ENCODE measurements at places on chromosomes 13 and 19.

DNA sequence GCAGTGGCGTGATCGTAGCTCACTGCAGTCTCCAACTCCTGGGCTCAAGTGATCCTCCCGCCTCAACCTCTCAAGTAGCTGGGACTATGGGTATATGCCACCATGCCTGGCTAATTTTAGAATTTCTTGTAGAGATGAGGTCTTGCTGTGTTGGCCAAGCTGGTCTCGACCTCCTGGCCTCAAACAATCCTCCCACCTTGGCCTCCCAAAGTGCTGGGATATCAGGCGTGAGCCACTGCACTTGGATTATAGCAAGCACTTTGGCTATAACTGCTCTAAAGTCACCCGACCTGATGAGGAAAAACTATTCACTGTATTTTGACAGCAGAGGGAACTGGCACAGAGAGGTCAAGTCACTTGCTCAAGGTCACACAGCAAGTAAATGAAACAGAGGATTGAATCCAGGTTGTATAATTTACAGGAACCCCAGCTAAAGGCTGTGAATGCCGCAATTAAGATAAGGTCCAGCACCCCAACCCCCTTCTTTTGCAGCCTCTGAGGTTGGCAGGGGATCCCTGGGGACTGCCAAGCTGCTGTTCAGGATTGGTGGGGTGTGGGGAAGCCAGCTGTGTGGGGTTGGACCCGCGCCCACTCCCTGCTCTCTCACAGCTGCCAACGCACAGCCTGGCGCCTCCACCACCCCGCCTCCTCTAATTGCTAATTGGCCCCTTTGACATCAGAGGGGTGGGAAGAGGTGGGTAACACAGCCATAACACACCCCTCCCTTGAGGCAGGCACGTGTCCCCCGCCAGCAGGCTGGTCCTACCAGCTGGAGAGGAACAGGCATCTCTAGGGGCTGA, 6.0 kb downstream of the TMIGD2 start:
- no peak for DNase-seq

DNA sequence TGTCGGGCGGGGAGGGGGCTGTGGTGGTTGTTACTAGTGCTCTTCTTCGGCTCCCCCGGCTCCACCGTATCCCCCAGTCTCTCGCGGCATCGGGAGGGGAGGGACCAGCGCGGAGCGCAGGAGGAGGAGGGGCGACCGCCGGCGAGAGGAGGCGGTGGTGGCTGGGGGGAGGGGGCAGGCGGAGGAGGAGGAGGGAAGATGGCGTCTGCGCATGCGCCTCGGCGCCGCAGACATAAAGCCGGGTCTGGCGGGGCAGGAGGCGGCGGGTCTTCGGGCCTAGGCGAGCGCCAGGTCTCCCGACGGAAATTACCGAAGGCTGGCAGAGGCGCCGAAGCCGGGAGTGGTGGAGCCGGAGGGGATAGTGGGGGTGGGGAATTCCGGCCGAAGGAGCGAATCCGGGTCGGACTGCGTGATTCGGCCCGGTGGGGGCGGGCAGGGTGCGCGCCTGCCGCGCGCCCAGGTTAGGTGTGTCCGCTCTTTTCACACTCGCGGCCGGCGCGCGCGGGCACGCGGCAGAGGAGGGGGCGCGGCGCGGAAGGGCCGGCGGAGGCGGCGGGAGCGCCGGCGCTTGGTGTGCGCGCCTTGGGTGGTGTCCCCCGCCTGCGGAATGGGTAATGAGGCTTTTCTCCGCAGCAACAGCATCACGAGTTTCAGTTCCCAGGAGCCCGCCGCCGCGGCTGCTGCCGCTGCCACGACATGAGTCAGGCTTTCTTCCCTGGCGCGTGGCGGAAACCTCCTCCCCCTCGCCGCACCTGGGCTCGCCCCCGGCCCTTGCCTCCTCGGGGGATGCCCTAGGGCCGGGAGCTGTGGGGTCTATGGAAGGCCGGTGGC, 1.3 kb upstream of the TSC22D1 start:
- DNase-seq = peak; percentile 71

- no peak for DNase-seq
Observed at GRCh38 chr19:2185734-2186070, 22.0 kb downstream of the DOT1L start.

- no peak for DNase-seq
Observed at GRCh38 chr13:97948041-97948440, 5.4 kb upstream of the IPO5 start.

DNA sequence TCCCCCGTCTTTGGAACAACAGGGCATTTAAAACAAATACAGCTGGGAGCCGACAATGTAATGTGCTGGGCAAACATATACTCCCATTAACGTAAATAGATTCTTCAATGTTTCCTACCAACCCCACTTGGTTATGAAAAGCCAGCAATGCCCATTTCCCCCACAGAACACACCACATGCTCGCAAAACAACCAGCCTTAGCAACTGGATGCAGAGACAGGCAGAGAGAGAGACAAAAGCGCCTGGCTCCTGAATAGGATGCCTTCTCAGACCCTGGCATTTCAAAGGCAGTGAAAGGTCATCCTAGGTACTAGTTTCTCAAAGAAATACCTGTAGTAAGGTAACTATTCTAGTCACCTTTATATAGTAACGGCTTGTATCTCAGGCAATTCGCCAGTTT, 462.9 kb downstream of the ITGBL1 start:
- DNase-seq = no peak

DNA sequence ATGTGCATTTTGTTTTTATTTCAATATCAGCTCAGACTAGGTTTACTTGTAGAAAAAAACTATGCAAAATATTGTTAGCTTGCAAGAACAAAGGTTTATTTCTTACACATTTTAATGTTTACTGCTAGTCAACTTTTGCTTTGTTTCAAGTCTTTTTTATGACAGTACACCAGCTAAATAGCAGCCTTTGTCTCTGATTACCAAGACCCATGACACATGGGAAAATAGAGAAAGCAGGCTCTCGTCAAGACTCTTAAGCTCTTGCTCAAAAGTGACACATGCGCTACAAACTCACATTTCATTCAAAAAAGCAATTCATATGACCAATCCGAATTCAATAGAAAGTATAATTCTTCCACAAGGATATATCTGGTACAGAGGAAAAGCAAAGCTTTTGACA, 642.3 kb upstream of the SLITRK1 start:
- no peak for DNase-seq

DNA sequence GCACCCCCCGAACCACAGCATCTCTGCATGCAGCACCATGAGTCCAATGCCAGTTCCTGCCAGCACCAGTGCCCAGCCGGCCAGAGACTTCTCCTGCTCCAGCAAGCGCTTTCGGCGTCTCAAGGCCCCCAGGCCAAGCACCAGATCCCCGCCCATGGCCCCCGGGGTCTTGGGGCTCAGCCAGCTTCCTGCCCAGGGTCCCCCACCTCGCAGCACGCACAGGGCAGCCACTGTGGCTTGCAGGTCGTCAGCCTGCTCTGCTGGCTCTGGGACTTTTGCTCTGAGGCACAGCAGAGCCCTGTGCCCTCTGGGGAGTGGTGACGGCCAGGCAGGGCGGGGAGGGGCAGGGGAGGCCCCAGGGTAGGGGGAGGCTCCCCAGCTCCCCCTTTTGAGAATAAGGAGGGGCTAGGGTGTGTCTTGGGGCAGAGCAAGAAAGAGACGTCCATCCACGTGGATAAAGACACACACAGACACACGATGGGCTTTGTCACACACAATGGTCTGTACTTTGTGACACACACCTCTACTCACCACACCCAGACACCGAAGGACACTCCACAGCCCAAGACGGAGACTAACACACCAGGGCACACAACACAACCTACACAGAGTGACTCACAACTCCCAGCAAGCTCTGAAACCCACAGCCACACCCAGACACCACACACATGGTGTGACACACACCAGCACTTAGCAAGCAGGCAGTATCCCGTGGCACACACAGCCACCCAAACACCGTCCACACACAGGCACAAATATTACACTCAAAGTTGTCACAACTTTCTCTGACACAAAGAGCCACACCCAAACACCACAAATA, at the start of gene KCNN4:
Gene KCNN4, minus strand, starts transcription at position 268 of the 820 bp plus-strand sequence. Its CDS starts 112 bp downstream, at position 156.
- no peak for DNase-seq

GRCh38 chr13:24249624-24250023, 59.8 kb upstream of the C1QTNF9 start:
- DNase-seq = no peak

- no peak for DNase-seq
Observed at GRCh38 chr19:29454109-29454508, 71.7 kb upstream of the VSTM2B start.

GRCh38 chr13:40495621-40496001, 170.8 kb downstream of the FOXO1 start:
- no peak for DNase-seq

GRCh38 chr19:6952956-6953355, 65.6 kb downstream of the ADGRE1 start:
- no peak for DNase-seq

DNA sequence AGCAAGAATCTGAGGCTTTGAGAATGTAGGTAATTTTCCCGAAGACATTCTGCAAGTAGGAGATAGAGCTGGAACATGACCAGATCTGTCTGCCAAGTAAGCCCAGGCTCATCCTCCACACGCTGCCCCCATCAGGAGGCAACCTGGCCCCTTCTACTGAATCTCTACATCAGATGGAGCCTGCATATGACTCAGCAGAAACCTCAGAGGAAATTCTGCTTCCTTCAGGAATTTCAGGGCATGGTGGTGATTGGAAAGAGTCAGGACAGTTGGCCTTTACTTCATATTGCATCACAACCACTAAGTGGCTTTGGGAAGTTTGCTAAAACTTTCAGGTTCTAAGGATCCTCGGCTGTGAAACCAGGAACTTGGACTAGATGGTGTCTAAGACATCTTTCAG, 85.2 kb downstream of the LRRC63 start:
- peak; percentile 49 for DNase-seq

DNA sequence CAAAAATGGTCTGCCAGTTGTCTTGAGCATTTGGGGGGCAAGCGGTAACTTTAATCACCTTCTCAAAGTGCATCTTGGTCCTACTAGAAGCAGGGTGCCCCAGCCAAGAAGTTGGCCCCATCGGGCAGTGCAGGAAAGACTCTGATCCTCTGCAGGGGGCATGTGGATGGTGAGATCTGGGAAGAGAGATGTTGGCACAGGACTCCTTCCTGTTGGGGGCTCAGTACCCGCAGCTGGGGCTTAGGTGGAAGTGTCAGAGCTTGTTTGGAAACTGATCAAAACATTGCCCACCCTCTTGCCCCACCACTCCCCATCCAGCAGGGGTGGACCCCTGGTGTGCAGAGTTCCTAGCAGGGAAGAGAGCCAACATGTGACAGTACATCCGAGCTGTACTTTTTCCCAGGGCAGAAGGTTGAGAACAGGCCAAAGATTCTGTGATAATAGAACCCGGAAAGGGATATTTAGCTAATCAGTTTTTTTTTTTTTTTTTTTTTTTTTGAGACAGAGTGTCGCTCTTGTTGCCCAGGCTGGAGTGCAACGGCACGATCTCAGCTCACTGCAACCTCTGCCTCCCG, 8.8 kb downstream of the RRAS start:
- no peak for DNase-seq

- DNase-seq = no peak
Observed at GRCh38 chr19:8663920-8664670, 33.7 kb downstream of the NFILZ start.

- DNase-seq = no peak
Observed at GRCh38 chr13:52002361-52002760, 8.9 kb downstream of the ATP7B start.

DNA sequence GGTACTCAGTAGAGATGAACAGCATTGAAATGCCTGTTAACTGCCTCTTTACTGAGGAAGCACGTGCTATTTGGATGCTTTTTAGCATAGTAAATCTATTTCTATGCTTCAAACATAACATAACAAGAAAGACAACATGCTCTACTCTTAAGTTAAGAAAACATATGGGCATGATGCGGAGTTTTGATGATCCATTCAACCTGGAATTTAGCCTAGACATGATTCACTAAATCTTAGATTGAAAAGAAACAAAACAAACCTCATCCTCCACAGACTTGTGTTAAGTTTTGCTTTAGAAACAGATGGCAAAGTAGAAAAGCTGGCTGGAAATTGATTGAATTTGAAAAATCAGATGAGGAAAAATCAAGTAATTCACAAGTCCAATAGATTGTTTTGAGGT, 593.8 kb downstream of the OLFM4 start:
- no peak for DNase-seq

DNA sequence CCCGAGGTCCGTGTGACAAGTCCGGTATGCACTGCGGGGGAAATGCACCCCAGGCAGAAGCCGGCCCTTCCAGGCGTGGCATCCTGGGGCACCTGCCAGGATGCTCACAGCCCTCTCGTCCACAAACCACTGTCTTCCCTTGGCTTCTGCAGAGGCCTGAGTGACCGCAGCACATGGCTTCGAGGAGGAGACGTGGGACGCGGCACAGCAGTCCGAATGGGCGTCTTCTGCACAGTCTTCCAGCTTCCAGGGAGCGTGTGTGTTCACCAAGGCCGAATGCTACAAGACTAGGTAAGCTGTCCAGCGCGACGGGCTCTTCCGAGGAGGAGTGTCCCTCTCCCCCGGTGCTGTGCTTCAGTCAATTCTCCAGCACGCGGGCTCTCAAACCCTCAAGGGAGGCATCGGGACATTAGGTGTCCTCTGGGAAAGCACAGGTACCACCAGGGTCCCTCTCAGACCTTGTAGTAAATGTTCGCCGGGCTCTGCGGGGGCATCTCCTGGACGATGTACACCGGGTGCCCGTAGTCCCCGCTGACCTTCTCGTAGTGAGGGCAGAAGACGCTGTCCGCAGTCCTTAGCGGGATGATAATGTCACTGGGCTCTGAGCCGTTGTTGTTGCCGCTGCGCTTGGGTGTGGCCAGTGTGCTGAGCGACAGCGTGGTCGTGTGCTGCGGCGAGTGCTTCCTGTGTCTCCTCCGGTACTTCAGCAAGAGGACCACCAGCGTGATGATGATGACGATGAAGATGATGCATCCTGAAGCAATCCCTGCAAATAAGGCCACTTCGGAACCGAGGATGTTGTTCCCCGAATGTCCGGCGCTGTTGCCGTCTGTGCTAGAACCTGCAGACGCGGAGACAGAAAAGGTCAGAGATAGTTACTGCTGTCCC, 42.6 kb downstream of the EFNB2 start:
- DNase-seq = no peak

DNA sequence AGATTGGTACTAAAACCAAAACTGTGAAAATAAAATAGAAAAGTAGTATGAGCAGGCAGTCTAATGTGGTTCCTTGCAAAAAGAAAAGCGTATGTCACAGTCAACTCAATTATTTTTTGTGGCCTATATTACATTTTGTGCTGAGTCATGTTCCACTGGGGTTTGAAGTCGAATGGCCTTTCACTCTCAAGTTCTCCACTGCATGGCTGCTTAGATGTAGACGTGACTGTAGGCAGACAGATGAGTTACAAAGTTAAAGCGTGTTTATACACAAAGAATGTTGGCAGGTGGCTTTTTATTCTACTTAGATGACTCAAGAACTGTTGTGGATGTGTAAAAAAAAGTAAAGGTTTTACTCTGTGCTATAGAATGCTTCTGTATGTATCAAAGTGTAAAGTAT, 133.9 kb downstream of the SLITRK6 start:
- DNase-seq = peak; percentile 4

- no peak for DNase-seq
Observed at GRCh38 chr19:13885826-13886365, 9.0 kb downstream of the NANOS3 start.

All from non-pigmented ciliary epithelial cell (primary cell).